ENCODE measurements at places on chromosomes 4 and X. TPM values are rescaled to one million over a fixed set of nuclear protein-coding genes. Genes with fewer than 3 reads are reported as not detected.

The HERC3 gene
- total RNA-seq = 11.6 TPM

The RNF128 gene
- 1.2 TPM for total RNA-seq

The MAP3K15 gene
- total RNA-seq = not detected

The BOD1L1 gene
- total RNA-seq = 29.9 TPM

The SFRP2 gene
- not detected for total RNA-seq

The STBD1 gene
- total RNA-seq = 8.8 TPM

The PAPSS1 gene
- 73.9 TPM for total RNA-seq

The AMELX gene
- total RNA-seq = not detected

The LRIT3 gene
- total RNA-seq = not detected

The SH3D19 gene
- 19.2 TPM for total RNA-seq

The ARR3 gene
- not detected for total RNA-seq

The TLR3 gene
- 3.6 TPM for total RNA-seq

The APOO gene
- 14.6 TPM for total RNA-seq

The KDR gene
- total RNA-seq = 33.7 TPM

The GPC3 gene
- 0.19 TPM for total RNA-seq

The GDPD2 gene
- under 0.01 TPM for total RNA-seq

The NAT8L gene
- total RNA-seq = under 0.01 TPM

The ZNF711 gene
- 0.38 TPM for total RNA-seq

The SLC7A11 gene
- 32.0 TPM for total RNA-seq

The SLITRK4 gene
- 0.96 TPM for total RNA-seq

The DRP2 gene
- total RNA-seq = 9.6 TPM

The RBBP7 gene
- total RNA-seq = 61.2 TPM

The SMIM10 gene
- 5.4 TPM for total RNA-seq

The SORCS2 gene
- total RNA-seq = 0.19 TPM

The NDNF gene
- 0.56 TPM for total RNA-seq

The SSX3 gene
- total RNA-seq = not detected

The STPG2 gene
- total RNA-seq = 0.56 TPM

The YY2 gene
- 1.2 TPM for total RNA-seq

The COL4A6 gene
- total RNA-seq = 3.7 TPM

The CENPVL1 gene
- total RNA-seq = not detected

The TSPAN7 gene
- not detected for total RNA-seq

The JAKMIP1 gene
- not detected for total RNA-seq

The HELT gene
- not detected for total RNA-seq

The PNPLA4 gene
- 12.5 TPM for total RNA-seq

The CXCL5 gene
- total RNA-seq = 2.7 TPM

The C4orf50 gene
- under 0.01 TPM for total RNA-seq

The CYSLTR1 gene
- not detected for total RNA-seq

The RHOXF2B gene
- not detected for total RNA-seq

The AKAP4 gene
- not detected for total RNA-seq

The ZNF718 gene
- total RNA-seq = 4.5 TPM

The CT45A3 gene
- total RNA-seq = not detected

The TMEM33 gene
- 38.6 TPM for total RNA-seq

The TLR10 gene
- not detected for total RNA-seq

The DOK7 gene
- total RNA-seq = under 0.01 TPM

The EPHA5 gene
- total RNA-seq = 7.1 TPM

The CORIN gene
- 0.85 TPM for total RNA-seq

The SRPK3 gene
- total RNA-seq = 0.85 TPM

The NALF2 gene
- under 0.01 TPM for total RNA-seq

Measured in regular cardiac myocyte (primary cell).